NCI-H146 (cell line): ENCODE measurements at places on chromosomes 11 and 22.

GRCh38 chr11:118155776-118156530, 3.3 kb upstream of the SCN4B start:
- no peak for DNase-seq

DNA sequence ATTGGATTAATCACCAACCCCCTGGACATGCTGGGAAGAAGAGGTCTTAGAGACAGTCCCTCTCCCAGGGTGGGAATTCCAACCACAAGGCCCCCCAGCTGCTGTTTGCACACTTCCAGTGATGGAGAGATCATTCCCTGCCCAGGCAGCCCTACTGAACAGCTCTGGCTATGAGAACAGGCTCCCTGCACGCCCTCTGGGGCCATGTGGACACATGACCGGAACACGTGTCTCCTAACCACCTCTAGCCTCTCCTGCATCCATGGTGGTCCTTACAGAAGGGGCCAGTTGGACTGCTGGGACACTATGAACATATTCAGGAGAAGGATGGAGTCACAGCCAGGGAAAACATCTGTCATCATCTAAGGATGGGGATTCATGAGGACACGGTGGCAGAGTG, 196.2 kb downstream of the MN1 start:
- DNase-seq = no peak

- DNase-seq = no peak
These were observed 54.3 kb downstream of the BTG4 start for GRCh38 chr11:111457731-111458368.

DNA sequence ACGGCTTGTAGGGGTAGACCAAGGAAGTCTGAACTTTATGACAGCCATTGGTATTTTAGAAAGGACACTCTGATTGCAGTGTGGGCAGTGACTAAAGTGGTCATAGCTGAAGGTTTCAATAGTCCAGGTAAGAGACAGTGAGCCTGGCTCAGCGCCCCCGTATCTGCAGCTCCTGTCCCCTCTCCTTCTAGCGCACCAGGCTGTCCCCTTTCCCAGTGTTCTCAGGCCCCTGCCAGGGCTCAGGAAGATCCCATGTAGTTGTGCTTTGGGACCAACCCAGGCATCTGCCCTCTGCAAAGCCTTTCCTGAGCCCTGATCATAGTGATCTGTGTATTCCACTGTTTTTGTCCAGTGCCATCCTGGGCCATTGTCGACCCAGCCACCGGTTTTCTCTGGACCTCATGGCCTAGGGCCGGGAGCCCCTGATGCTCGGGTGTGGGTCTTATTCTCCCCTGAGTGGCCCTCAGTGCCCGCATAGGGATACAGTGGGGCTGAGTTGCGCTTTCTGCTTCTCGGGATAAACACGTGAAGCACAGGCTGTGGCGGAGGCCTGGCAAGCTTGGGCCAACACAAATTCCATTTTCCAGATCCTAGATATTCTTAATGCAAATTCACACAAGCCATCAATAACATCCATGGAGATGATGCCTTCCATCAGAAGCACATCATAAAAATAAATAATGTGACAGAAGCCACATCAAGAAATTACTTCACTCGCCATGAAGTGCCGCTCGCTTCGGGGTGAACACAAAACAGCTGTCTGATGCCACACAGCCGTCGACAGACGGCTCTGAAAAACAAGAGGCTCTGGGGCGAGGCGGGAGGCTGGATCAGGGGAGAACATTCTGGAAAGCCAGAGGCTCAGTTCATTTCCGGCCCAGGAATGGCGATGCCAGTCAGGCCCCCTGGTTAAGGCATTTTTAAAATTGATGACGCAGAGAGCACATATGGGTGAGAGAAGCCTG, 805.0 kb downstream of the TBC1D22A start:
- DNase-seq = no peak

GRCh38 chr22:45008186-45008681, 1.6 kb downstream of the PHF21B start:
- peak; percentile 19 for DNase-seq

DNA sequence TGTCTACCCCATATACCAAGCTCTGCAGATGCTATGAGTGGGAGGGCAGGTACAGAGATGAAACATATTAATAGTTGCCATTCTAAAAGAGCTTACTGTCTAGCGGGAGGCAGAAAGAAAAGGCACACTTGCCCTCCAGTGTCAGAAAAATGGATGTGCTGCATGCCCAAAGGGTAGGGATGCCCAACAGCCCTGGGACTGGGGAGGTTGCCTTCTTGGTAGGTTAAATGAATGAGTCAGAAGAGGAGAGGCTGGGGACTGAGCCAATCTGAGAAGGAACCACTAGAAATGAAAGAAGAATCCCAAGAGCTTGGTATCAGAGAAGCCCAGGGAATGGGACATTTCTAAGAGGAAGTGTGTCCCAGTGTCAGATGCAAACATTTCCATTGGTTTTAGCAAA, 1.2 kb downstream of the BIRC3 start:
- no peak for DNase-seq

- DNase-seq = no peak
These were observed 9.6 kb downstream of the SCARF2 start for GRCh38 chr22:20427945-20428417.

GRCh38 chr11:15764326-15764725, 592.0 kb downstream of the SOX6 start:
- DNase-seq = no peak

DNA sequence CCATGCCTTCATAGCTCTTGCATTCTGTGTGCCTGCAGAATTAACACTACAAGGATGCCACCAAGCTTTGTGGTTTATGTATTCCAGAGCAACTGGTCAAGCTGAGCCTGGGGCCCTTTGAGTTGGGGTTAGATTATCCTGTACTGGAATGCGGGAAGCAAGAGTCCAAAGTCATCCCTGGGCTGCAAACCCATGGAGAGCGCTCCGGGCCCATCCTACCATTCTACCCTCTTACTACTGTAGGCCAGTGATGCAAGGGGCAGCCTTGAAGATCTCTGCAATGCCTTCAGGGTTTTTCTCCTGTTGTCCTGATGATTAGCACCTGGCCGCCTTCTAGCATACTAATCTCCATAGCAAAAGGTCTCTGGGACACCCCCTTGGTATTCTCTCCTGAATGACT, 51.3 kb downstream of the TUG1 start:
- no peak for DNase-seq

- peak; percentile 45 for DNase-seq
These were observed 1.1 kb downstream of the PELI3 start for GRCh38 chr11:66467756-66468155.

DNA sequence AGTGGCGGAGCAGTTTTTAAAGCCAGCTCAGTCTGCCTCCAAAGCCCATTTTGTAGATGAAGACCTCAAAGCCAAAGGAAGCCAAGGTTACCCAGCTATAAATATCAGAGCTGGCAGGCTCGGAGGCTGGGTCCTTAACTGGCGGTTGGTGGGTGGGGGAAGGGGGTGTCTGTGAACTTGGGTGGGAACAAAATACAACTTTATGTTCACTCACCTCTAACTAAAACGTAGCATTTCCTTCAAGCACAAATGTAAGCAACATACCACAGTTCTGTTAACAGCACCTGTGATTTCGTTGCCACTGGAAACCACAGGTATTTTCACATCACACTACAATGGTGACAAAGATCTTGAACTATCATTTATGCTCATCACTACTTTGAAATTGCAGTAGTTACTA, 99.7 kb upstream of the SYT13 start:
- no peak for DNase-seq

GRCh38 chr11:87422566-87422965, 384.8 kb downstream of the TMEM135 start:
- DNase-seq = no peak

GRCh38 chr11:94590352-94591041, 23.3 kb downstream of the PIWIL4 start:
- no peak for DNase-seq

DNA sequence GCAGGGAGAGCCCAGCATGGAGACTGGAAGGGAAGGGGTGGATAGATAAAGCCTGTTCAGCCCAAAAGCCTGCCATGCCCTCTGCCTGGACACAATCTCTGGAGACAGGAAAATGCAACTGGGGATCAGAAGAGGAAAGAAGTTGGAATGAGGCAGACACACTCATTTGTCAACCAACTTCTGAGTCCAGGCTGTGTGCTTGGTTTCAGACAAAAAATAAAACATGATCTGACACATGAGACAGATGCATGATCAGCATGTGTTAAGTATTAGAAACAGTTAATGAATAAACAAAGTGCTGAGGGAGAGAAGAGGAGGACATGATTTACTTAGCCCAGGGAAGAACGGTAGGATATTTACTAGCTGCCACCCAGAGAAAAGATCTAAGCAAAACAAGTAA, 839 bp downstream of the LRRN4CL start:
- no peak for DNase-seq

GRCh38 chr11:105935791-105936190, 86.2 kb downstream of the MSANTD4 start:
- DNase-seq = no peak

DNA sequence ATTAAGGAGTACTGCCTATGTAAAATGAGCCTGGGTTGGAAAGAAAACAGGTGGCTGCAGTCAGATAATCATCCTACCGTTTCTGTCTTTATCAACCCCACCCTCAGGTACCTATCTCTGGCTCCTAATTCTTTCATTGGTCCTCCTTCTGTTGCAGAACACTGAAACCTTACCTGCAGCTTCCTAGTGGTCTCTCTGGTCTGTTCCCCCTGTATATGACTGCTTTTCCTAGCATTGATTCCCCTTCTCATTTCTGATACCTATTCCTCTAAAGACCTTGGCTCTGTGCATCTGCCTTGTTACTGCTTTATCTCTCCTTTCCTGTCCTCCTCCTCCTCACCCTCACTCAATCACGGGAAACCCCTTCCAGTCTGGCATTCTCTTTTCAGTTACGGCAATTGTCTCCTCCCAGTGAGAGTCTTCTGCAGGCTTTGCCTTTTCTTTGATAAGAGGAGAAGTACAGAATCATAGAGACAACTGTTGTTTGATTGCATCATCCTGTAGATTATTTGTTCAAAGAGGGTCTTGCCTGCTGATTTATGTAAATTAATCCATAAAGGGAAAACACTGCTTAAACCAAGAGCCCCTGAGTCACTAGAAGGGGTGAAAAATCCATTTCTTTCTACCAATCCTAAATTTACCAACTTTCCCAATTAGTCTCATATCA, 301.2 kb downstream of the AASDHPPT start:
- no peak for DNase-seq

DNA sequence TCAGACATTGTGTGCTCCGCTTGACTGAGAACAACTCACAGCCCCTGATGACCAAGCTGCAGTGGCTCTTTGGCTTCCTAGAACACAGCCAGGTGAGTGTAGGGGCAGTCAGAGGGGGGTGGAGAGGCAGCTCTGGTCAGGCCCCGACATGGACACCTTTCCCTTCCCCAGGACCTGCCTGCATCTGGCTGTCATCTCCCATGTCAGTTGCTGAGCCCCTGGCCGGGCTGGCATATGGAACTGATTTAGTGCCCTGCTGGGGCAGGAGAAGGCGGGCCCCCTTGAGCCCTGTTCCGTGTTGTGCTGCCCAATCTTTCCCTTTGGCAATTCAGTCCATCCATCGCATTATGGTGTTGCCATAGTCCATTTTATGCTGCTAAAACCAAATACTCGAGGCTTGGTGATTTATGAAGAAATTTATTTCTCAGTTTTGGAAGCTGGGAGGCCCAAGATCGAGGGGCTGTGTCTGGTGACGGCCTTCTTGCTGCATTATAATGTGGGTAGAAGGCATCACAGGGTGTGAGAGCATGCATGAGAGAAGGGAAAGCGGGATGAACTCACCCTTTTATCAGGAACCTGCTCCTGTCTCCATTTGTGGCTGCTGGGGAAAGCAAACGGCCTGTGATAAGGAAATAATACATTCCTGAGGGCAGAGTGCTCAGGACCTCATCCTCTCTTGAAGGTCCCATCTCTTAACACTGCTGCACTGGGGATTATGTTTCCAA, 19.0 kb downstream of the USP35 start:
- no peak for DNase-seq

GRCh38 chr22:34019190-34019845, 99.0 kb upstream of the LARGE1 start:
- no peak for DNase-seq

GRCh38 chr11:66195867-66196266, 72.6 kb upstream of the RAB1B start:
- no peak for DNase-seq

- DNase-seq = no peak
These were observed 30.0 kb downstream of the PPP2R1B start for GRCh38 chr11:111736181-111736590.

DNA sequence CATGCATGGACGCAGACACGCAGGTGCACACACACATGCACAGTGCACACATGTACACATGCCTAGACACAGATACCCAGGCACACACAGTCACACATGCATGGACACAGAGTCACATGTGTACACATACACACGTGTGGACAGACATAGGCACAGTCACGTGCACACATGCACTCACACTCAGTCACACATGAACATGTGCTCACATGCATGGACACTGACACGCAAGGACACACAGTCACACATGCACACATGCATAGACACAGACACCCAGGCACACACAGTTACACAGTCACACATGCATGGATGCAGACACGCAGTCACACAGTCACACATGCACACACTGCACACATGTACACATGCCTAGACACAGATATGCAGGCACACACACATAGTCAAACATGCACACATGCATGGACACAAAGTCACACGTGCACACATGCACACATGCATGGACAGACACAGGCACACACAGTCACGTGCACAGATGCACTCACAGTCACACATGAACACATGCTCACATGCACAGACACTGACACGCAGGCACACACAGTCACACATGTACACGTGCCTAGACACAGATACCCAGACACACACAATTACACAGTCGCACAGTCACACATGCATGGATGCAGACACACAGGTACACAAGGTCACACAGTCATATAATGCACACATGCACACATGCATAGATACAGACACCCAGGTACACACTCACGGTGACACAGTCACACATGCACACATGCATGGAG, 16.8 kb downstream of the MUC2 start:
- DNase-seq = no peak

DNA sequence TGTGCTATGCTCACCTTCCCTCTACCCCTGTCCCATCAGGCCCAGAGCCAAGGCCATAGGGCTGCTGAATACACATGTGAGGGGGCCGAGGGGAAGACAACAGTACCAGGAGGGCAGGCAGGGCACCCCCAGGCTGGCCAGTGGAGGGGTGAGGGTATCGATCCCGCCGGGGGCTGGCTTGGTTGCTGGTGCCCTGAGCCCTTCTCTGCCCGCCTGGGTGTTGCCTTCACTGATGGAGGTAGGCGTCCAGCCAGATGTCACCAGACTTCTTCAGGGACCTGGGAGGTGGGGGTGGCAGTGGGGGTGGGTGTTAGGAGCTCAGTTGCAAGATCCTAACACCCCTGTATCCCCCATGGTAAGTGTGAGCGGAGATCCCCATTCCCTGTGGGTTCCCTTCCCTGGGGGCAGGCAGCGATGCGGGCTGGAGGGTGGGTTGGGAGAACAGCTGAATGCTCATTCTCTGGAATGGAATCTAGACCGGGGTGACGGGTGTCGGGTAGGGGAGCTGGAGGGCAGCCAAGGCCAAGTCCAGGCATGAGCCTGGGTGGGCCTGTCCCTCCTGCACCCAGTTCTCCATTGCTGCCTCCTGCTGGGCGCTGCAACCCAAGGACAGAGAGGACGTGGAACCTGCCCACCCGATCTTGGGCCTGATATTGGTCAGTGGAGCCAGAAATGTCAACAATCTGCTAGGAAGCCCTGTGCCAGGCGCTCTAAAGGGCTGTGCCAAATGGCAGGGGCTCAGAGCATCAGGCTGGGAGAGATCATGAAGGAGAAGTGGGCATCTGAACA, 17.6 kb downstream of the FADS3 start:
- no peak for DNase-seq
